Activated CD4-positive, alpha-beta T cell treated with anti-CD3 and anti-CD28 coated beads, Interleukin-2, amount 10 ng/mL, durations not matched to agents 7 days and 5 days (primary cell): ENCODE measurements at places on chromosomes 5 and 9. TPM values are rescaled to one million over a fixed set of nuclear protein-coding genes. Genes with fewer than 3 reads are reported as not detected.

GRCh38 chr9:137375321-137376058 lies 47.5 kb downstream of the EXD3 start:
- no peaks in the 10 kb centered on the region for H3K27me3 ChIP-seq
- no peak overlapping the region for H3K4me3 ChIP-seq
- H3K36me3 ChIP-seq, result no peaks in the 10 kb centered on the region
- H3K4me1 ChIP-seq, result no peaks in the 10 kb centered on the region
- DNase-seq, result no peak

- H3K4me3 ChIP-seq, result no peak overlapping the region
- H3K27me3 ChIP-seq, result no peaks in the 10 kb centered on the region
- DNase-seq, result no peak
- H3K27ac ChIP-seq, result no peak overlapping the region
Observed at GRCh38 chr9:30722065-30722464, 1662.4 kb upstream of the ACO1 start.

- no peak overlapping the region for H3K27ac ChIP-seq
- peaks cover 26% of the 10 kb centered on the region for H3K27me3 ChIP-seq
- no peaks in the 10 kb centered on the region for H3K36me3 ChIP-seq
- H3K4me1 ChIP-seq, result no peaks in the 10 kb centered on the region
- no peak for DNase-seq
Observed at GRCh38 chr5:133410335-133410828, 202.0 kb downstream of the FSTL4 start.

DNA sequence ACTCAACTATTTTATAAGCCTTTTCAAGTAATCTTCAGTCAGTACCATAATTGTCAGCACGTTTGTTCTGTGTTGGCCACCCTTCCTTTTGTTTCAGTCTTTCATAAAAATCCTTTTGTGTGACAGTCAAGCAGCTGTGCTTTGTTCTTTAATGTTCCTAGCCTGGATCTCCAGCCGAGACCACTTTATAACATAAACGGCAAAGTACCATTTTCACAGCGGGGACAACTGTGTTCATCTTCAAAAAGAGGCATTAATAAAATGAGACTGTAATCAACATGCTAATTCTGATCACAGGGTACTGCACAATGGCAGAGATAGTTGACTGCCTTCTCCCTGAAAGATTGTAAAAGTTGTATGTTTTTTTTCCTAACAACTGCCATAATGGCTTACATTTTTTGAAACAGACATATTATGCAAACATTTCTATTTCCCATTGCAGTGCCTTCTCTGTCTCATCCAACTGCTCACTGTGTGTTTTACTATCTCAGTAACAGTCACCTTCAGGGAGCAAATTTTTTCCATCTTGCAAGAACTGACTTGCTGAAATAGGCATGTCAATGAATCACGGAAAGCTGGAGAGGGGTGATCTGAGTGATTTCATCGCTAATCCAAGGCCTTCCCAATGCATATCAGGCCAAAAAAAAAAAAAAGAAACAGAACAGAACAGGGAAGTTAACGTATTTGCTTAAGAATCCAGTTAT lies 828.5 kb upstream of the DMAC1 start:
- H3K36me3 ChIP-seq, result no peaks in the 10 kb centered on the region
- no peak overlapping the region for H3K4me3 ChIP-seq
- H3K4me1 ChIP-seq, result no peaks in the 10 kb centered on the region
- no peak overlapping the region for H3K27ac ChIP-seq

- peaks cover 18% of the 10 kb centered on the region for H3K4me1 ChIP-seq
- H3K27me3 ChIP-seq, result no peaks in the 10 kb centered on the region
- H3K27ac ChIP-seq, result no peak overlapping the region
- H3K36me3 ChIP-seq, result peaks cover 15% of the 10 kb centered on the region
Observed at GRCh38 chr5:16577677-16578076, 39.1 kb downstream of the RETREG1 start.

DNA sequence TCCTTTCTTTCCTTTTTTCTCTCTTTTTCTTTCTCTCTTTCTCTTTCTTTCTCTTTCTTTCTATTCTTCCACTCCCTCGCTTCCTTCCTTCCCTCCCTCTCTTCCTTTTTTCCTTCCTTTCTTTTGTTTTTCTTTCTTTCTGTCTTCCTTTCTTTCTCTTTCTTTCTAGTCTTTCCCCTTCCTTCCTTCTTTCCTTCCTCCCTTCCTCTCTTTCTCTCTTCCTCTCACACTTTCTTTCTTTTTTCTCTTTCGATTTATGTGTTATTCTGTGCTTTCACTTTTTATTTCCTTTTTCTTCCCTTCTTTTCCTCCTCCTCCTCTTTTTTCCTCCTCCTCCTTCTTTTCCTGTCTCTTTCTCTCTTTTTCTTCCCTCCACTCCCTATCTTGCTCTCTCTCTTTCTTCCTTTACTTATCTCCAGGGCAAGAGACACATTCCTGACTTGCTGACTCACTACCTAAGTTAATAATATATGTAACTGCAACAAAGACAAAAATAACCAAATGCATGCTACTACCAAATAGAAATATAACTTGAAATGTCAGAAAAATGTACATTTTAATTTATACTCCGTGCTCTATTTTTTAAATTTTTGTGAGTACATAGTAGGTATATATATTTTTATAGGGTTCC lies 445.5 kb downstream of the GABRG2 start:
- no peak for DNase-seq
- H3K4me1 ChIP-seq, result no peaks in the 10 kb centered on the region
- H3K36me3 ChIP-seq, result no peaks in the 10 kb centered on the region
- no peaks in the 10 kb centered on the region for H3K27me3 ChIP-seq

DNA sequence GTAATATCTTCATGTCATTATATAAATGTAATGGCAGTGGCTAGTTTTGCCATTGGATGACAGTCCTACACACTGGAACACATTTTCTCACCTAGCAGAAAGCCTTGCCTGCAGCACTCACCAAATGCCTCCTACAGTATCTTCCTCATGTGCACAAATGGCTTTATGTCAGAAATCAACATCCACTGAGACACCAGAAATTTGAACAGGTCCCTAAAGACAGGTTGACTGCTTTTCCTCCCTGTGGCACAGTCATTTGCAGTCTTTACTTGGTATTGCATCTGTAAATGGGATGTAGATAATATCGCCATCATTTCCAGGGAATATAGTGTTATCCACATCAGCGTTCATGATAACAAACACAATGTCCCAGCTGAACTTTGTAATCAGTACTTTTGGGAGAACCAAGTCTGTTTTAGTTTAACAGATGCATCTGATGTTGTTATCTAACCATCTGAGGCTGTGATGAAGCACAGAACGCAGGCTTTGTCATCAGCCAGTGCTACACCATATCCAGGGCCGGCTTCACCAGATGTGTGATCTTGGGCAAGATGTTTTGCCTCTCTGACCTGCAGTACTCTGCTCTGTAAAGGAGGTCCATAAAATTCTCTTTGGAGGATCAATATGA lies 83.9 kb upstream of the TAS2R1 start:
- H3K27ac ChIP-seq, result no peak overlapping the region
- H3K36me3 ChIP-seq, result no peaks in the 10 kb centered on the region
- H3K27me3 ChIP-seq, result no peaks in the 10 kb centered on the region
- H3K4me1 ChIP-seq, result no peaks in the 10 kb centered on the region
- no peak for DNase-seq

DNA sequence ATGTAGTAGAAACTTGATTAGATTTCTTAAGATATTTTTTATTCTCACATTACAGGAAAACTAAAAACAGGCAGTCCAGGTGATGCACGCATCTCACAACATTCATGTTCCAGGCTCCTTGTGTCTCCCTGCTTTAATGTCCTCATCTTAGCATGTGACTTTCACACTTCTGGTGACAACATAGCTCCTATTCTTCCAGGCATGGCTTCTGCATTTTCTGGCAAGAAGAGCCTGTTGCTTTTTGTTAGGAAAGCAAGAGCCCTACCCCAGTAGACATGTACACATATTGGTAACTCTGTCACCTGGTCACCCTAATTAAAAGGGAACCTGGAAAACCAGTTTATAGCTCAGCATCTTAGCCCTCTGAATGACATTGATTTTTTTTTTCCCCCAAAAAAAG lies 92.5 kb downstream of the PPIC start:
- DNase-seq, result no peak
- H3K27ac ChIP-seq, result no peak overlapping the region
- H3K4me3 ChIP-seq, result no peak overlapping the region
- peaks cover 3% of the 10 kb centered on the region for H3K4me1 ChIP-seq
- no peaks in the 10 kb centered on the region for H3K27me3 ChIP-seq

DNA sequence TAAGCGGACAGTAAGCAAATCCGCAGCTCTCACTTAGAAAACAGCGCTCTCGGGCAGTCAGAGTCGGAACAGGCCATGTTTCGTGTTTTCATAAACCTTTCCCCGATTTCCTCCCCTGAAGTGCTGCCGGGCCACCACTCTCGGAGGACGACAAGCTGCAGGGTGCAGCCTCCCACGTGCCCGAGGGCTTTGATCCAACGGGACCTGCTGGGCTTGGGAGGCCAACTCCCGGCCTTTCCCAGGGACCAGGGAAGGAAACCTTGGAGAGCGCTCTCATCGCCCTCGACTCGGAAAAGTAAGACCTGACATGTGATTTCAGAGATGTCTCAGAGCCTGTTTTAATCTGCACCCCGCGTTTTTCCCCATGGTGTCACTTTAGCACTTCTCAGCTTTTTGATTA lies 99.8 kb upstream of the CACNA1B start:
- no peak overlapping the region for H3K4me3 ChIP-seq
- H3K27me3 ChIP-seq, result no peaks in the 10 kb centered on the region
- H3K4me1 ChIP-seq, result peaks cover under 1% of the 10 kb centered on the region
- DNase-seq, result no peak
- no peak overlapping the region for H3K27ac ChIP-seq
- H3K36me3 ChIP-seq, result peaks cover 23% of the 10 kb centered on the region

- peaks cover 2% of the 10 kb centered on the region for H3K27me3 ChIP-seq
- no peak for DNase-seq
- H3K4me3 ChIP-seq, result no peak overlapping the region
- H3K4me1 ChIP-seq, result no peaks in the 10 kb centered on the region
- no peak overlapping the region for H3K27ac ChIP-seq
Observed at GRCh38 chr5:122067390-122067789, 10.7 kb downstream of the LOX start.

DNA sequence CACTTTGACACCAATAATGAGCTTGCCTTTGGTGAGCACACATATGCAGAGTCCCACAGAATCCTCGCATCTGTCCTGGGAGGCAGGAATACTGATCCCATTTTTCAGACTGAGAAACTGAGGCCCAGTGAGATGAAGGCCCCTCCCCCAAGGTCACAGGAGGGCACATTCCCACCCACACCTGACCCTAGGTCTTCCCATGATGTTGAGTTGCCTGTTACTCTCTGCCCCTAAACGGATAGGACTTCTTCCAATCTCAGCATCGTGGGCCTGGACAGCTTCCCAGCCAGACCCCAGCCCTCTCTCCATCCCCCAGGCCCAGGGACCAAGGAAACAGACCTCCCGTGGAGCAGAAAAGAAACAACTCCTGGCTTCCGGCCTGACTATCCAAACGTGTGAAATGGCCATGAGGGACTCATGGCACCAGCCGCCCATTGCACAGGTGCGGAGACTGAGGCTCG lies 877 bp downstream of the SH3GLB2 start:
- peak overlapping the region; percentile 86 for H3K27ac ChIP-seq
- peaks cover 37% of the 10 kb centered on the region for H3K4me1 ChIP-seq
- peak overlapping the region; percentile 85 for H3K4me3 ChIP-seq
- no peaks in the 10 kb centered on the region for H3K27me3 ChIP-seq
- DNase-seq, result no peak

DNA sequence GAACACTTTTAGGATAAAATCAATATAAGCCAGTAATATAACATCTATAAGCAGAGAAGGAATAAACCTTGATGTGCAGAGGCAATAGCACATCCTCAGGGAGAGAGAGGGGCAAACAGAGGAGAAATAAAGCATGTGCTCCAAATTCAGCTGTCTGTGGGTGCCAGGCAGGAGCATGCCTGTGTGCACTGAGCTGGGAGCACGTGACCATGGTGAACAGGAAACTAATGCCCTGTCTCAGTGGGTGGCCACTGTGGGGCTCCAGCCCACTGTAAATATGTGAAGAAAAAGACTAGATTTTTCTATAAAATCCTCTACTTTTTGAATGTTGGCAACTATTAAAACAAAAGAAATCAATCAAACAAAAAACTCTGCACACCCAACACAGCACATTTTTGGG lies 55.3 kb downstream of the FYB1 start:
- peak overlapping the region; percentile 61 for H3K4me3 ChIP-seq
- H3K27me3 ChIP-seq, result no peaks in the 10 kb centered on the region
- peak; percentile 52 for DNase-seq

DNA sequence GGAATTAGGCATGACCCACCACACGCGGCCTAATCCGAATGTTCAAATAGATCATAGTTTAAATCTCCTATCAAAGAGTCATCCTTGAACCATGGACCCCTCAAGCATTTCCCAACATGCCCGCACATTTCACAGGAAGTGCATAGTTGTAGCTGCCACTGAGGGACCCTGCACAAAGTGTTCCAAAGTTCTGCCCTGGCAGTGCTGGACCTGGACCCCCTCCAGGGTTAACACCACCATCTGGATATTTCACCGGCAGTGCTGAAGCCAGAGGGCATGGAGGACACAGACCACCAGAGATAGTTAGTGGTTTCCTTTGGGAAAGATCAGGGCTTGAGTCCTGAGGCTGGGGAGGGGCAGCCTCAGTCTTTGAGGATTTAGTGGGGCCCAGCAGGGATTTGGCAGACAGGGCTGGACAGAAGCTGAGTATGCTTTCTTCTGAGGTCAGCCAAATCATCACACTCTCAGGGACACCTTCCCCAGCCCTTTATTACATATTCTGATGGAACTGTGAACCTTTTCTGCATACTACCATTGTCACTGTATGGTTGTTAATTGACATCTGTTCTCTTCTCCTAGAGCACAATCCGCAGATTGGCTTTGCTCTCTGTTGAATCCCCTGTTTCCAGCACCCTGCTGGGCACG lies 143.6 kb upstream of the EFNA5 start:
- H3K36me3 ChIP-seq, result no peaks in the 10 kb centered on the region
- H3K27ac ChIP-seq, result no peak overlapping the region
- no peak for DNase-seq
- H3K4me3 ChIP-seq, result no peak overlapping the region
- H3K27me3 ChIP-seq, result peaks cover 12% of the 10 kb centered on the region
- no peaks in the 10 kb centered on the region for H3K4me1 ChIP-seq

DNA sequence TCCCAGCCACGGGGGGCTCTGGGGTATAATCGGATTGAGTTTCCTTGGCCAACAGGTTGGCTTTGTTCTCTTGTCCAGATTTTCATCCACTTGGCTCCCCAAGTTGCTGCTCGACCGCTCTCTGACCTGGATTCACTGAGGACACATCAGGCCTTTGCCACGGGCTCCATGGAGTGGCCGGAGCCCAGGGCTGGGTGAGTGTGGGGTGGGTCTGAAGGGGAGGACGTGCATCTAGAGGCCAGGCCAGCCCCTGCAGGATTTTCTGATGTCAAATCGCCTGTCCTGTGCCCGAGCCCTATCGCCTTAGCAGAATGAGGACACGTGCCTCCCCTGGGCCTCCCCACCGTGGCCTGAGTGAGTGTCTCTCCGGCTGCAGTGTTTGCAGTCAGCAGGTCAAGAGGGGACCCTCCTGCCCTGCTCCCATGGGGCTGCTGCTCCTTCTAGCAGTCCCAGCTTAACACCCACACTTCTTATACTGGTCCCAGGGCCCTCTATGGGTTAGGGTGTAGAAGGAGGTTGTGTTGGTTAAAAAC lies 89.1 kb upstream of the BOD1 start:
- no peaks in the 10 kb centered on the region for H3K4me1 ChIP-seq
- no peaks in the 10 kb centered on the region for H3K36me3 ChIP-seq

Gene ANKRD55
- total RNA-seq, result 11.9 TPM

Gene CER1
- not detected for total RNA-seq

Gene PLPPR1
- total RNA-seq, result not detected

Gene RXFP3
- total RNA-seq, result not detected

Gene CA9
- 0.40 TPM for total RNA-seq
